Muscle of leg (tissue), 16 donors: ENCODE measurements at places on chromosomes 6 and 20. TPM values are rescaled to one million over a fixed set of nuclear protein-coding genes. Genes with fewer than 3 reads are reported as not detected.

TRIM15 gene
- not detected for total RNA-seq

GRCh38 chr6:36336779-36337241 lies at the start of gene BNIP5:
TSS of gene BNIP5 (minus strand) at chr6:36336888. CDS start at chr6:36330690, 6,198 bp downstream.
- peaks cover 25% of the 10 kb centered on the region for H3K4me1 ChIP-seq
- H3K27ac ChIP-seq = no peak within 1 kb of the TSS
- H3K36me3 ChIP-seq = no peaks in the 10 kb centered on the region
- H3K27me3 ChIP-seq = peaks cover 47% of the 10 kb centered on the region

CST9L gene
- total RNA-seq = not detected

DDX43 gene
- total RNA-seq = 0.35 TPM
